ENCODE measurements at places on chromosomes 13 and 19. TPM values are rescaled to one million over a fixed set of nuclear protein-coding genes. Genes with fewer than 3 reads are reported as not detected.

GRCh38 chr13:33135097-33135496, 118.9 kb downstream of the KL start:
- no peak for DNase-seq

NLRP8 gene
- not detected for total RNA-seq

DNA sequence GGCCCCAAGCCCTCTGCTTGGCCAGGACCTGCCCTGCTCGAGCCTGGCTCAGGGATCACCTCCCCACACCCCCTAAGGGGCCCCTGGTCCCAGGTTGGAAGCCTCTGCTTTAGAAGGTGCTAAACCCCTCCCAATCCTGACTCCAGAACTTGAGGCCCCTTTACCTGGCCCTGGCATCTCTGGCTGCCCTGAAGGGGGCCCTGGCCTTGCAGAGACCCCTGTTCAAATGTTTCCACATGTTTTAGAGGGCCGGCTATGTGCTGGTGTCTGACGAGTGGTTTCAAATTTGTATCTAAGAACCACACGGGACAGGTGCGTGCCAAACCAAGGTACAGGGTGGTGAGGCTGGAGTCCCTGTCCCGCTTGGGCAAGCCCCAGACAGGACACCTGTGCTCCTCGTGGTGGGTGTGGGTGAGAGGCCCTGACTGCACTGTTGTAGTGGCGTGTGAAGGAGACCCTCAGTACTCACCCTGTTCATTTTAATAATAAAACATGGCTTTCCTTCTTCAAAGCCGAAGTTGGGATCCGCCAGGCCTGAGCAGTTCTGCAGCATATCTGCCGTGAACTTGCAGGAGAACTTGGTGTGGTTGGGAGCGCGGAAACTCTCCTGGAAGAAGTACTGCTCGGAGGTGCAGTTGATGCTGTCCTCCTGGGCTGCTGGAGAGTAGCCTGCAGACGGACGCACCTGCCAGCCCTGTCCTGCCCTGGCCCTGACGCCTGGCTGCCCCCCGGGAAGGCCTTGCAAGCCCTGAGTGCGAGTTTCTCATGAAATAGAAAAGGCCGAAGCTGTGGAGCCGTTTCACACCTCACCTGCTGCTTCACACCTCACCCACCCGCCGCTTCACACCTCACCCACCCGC, 5.4 kb downstream of the ATP4B start:
- peak; percentile 38 for DNase-seq

ZNF878 gene
- total RNA-seq, result not detected

PALM3 gene
- total RNA-seq, result 0.46 TPM

FAM124A gene
- total RNA-seq, result 4.6 TPM

- no peak for DNase-seq
Measured at GRCh38 chr19:30708416-30709178, 336.4 kb downstream of the ZNF536 start.

DNA sequence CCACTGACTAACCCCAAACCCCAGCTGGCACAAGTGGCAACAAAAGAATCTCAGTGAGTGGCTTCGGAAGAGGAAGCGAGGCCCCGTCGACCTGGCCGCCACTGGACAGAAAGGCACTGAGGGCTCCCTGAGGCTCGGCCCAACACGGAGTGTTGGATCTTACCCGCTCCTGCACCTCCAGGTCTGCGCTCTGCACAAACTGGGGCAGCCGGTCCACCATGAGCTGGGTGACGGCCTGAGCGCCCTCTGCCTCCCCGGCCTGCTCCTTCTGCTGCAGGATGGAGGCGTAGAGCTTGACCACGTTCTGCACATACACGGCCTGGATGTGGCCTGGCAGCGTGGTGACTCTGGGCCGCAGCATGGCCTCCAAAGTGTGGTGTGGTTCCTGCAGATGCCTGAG, 21.7 kb downstream of the IZUMO4 start:
- DNase-seq, result no peak

UPF3A gene
- 28.8 TPM for total RNA-seq

ZNF534 gene
- 0.73 TPM for total RNA-seq

All from cardiac septum (tissue), 1 donor.